Type B pancreatic cell (in vitro differentiated cells): ENCODE measurements at places on chromosomes 12 and 14. TPM values are rescaled to one million over a fixed set of nuclear protein-coding genes. Genes with fewer than 3 reads are reported as not detected.

The ULK1 gene
- 80.0 and 99.3 TPM in 2 replicates for total RNA-seq

The KRT75 gene
- not detected in 2 replicates for total RNA-seq

The EPYC gene
- 0.53 TPM in 1 of 2 replicates, not detected in the other for total RNA-seq

The MAP3K9 gene
- 14.9 and 27.4 TPM in 2 replicates for total RNA-seq

The OTX2 gene
- total RNA-seq, result 0.22 TPM in 1 of 2 replicates, not detected in the other

The HOXC13 gene
- 0.48 TPM in 1 of 2 replicates, not detected in the other for total RNA-seq

The DTX1 gene
- 1.4 and 2.4 TPM in 2 replicates for total RNA-seq

The SMIM41 gene
- total RNA-seq, result not detected in 2 replicates
